Mesothelial cell of epicardium (in vitro differentiated cells): ENCODE measurements at places on chromosomes 11 and 22.

- DNase-seq = no peak
- no peaks in the 10 kb centered on the region for H3K36me3 ChIP-seq
- no peak overlapping the region for H3K27ac ChIP-seq
- H3K4me3 ChIP-seq = no peak overlapping the region
- peaks cover 22% of the 10 kb centered on the region for H3K4me1 ChIP-seq
These were observed 23.7 kb upstream of the CTR9 start for GRCh38 chr11:10727146-10727851.

GRCh38 chr11:116387641-116388040 is 385.1 kb downstream of the BUD13 start:
- no peaks in the 10 kb centered on the region for H3K4me1 ChIP-seq
- no peak overlapping the region for H3K4me3 ChIP-seq
- H3K27me3 ChIP-seq = peaks cover 23% of the 10 kb centered on the region
- no peak for DNase-seq

GRCh38 chr11:79344753-79345294 is 96.0 kb downstream of the TENM4 start:
- DNase-seq = no peak
- peaks cover 7% of the 10 kb centered on the region for H3K4me1 ChIP-seq
- no peak overlapping the region for H3K4me3 ChIP-seq
- no peaks in the 10 kb centered on the region for H3K27me3 ChIP-seq

GRCh38 chr11:115425250-115425649 is 79.0 kb downstream of the CADM1 start:
- H3K4me1 ChIP-seq = peaks cover 39% of the 10 kb centered on the region
- no peaks in the 10 kb centered on the region for H3K36me3 ChIP-seq

- DNase-seq = no peak
- H3K27ac ChIP-seq = peak overlapping the region; percentile 99
- no peaks in the 10 kb centered on the region for H3K27me3 ChIP-seq
- peaks cover 30% of the 10 kb centered on the region for H3K4me1 ChIP-seq
- H3K4me3 ChIP-seq = peak overlapping the region; percentile 95
These were observed 780 bp downstream of the TRIM44 start for GRCh38 chr11:35663408-35663702.

- H3K4me3 ChIP-seq = no peak overlapping the region
- peaks cover 16% of the 10 kb centered on the region for H3K4me1 ChIP-seq
- H3K27me3 ChIP-seq = peaks cover 11% of the 10 kb centered on the region
- H3K27ac ChIP-seq = no peak overlapping the region
- DNase-seq = no peak
These were observed 5.7 kb upstream of the ADAMTS15 start for GRCh38 chr11:130442737-130443136.

DNA sequence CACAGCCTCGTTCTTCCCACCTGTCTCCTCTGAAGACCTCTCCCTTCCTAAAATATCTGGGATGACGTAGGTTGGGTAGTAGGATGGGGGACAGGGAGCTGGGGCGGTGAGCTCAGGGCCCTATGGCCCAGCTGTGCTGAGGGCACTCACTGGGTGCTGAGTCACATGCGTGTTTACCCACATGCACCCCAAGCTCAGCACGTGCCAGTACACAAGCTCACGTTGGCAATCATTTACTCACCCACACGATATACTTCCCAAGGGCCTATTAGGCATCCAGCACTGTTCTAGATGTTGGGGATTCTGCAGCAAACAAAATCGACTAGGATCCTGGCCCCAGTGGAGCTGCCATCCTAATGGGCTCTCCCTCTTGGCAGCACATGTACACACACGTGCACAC is 28.7 kb downstream of the ARAP1 start:
- DNase-seq = no peak
- peaks cover under 1% of the 10 kb centered on the region for H3K36me3 ChIP-seq
- no peak overlapping the region for H3K4me3 ChIP-seq
- no peaks in the 10 kb centered on the region for H3K27me3 ChIP-seq
- H3K27ac ChIP-seq = peak overlapping the region; percentile 60

DNA sequence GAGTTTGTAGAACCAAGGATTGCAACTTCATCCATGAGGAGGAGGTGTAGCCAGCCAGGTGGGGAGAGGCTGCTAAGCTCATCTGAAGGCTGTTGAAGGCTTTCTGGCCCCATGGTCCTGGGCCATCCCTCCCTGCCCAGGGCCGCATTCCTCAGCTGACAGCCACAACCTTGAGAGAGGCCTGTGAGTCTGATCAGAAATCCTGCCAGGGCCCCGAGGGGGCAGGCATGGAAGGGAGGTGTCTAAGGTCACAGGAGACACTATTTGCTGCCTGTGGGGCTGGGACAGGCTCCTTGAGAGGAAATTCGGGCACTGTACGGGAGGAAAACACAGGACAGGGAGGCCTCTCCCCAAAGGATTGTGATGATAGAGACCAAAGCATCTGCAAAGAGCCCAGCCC is 88.1 kb upstream of the IGLL5 start:
- H3K27me3 ChIP-seq = peaks cover 66% of the 10 kb centered on the region
- DNase-seq = no peak
- H3K4me3 ChIP-seq = no peak overlapping the region
- H3K27ac ChIP-seq = no peak overlapping the region

DNA sequence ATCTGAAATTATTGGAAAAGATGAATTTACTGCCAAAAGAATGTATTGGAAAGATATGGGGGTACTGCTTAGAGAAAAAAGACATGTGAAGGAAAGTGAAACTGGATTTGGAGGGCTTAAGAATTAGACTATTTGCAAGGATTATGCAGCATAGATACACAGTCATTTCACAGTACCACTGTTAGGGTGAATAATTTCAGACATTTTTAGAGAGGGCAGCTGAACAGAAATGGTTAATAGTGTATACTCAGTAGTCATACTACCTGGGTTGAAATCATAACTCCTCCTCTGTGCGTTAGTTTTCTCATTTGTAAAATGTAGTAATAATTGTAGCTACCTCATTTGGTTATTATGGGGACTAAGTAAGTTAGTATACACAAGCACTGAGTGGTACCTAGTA is 33.0 kb downstream of the GAS2 start:
- DNase-seq = no peak
- H3K4me3 ChIP-seq = no peak overlapping the region
- no peak overlapping the region for H3K27ac ChIP-seq
- no peaks in the 10 kb centered on the region for H3K27me3 ChIP-seq
- peaks cover 19% of the 10 kb centered on the region for H3K4me1 ChIP-seq

DNA sequence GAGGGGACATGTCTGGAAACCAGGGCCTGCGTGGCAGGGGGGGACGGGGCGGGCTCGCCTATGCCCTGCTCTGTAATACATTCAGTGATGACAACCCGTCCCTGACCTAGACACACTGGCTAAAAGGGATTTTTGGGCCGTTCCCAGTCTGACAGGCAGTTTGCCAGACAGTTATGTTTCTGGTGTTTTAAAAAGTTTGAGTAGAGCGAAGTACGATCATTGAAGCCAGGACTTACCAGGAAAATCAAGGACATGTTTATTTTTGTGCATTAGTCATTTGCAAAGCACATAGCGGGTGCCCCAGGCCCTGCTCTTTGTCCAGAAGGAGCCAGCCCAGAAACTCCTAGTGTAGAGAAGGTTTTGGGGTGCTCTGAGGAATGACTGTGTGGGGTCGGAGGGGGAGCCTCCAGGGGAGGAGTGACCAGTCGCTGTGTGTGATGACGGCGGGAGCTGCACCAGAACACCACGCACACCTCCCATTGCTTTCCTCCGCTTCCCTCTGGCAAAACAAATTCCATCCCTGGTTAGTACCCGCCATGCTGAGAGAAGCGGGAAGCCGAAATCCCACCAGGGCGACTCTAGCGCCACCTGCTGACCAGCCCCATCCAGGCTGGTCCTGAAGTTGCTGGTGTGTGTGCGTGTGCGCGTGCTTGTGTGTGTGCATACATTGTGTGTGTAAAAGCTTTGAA is 50.8 kb downstream of the FBLN1 start:
- peaks cover 35% of the 10 kb centered on the region for H3K4me1 ChIP-seq
- peaks cover 54% of the 10 kb centered on the region for H3K36me3 ChIP-seq
- H3K27me3 ChIP-seq = no peaks in the 10 kb centered on the region
- no peak overlapping the region for H3K4me3 ChIP-seq

- H3K27ac ChIP-seq = no peak overlapping the region
- DNase-seq = no peak
- no peak overlapping the region for H3K4me3 ChIP-seq
- H3K4me1 ChIP-seq = no peaks in the 10 kb centered on the region
- H3K36me3 ChIP-seq = no peaks in the 10 kb centered on the region
- H3K27me3 ChIP-seq = peaks cover 11% of the 10 kb centered on the region
These were observed 1293.4 kb downstream of the TBC1D22A start for GRCh38 chr22:48055827-48056226.

DNA sequence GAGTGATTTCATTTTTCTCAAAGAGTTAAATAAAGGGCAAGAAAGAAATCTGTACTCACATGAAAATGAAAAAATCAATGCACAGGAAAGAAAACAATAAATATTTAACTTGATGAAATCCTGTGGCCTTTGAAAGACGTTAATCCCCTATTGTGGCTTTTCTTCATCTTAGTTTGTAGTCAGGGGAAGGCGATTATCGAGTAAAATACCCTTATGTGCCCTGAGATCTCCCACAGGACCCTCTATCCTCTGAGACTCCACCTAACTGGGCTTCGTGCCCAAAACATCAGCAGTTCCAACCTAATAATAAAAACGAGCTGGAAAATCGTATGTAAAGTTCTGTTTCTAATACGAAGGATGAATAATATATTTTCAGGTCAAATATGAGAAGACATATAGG is 208.2 kb upstream of the ZC3H12C start:
- peak overlapping the region; percentile 77 for H3K27ac ChIP-seq
- peaks cover 18% of the 10 kb centered on the region for H3K4me1 ChIP-seq
- H3K4me3 ChIP-seq = no peak overlapping the region
- no peaks in the 10 kb centered on the region for H3K27me3 ChIP-seq
- H3K36me3 ChIP-seq = no peaks in the 10 kb centered on the region
- no peak for DNase-seq

DNA sequence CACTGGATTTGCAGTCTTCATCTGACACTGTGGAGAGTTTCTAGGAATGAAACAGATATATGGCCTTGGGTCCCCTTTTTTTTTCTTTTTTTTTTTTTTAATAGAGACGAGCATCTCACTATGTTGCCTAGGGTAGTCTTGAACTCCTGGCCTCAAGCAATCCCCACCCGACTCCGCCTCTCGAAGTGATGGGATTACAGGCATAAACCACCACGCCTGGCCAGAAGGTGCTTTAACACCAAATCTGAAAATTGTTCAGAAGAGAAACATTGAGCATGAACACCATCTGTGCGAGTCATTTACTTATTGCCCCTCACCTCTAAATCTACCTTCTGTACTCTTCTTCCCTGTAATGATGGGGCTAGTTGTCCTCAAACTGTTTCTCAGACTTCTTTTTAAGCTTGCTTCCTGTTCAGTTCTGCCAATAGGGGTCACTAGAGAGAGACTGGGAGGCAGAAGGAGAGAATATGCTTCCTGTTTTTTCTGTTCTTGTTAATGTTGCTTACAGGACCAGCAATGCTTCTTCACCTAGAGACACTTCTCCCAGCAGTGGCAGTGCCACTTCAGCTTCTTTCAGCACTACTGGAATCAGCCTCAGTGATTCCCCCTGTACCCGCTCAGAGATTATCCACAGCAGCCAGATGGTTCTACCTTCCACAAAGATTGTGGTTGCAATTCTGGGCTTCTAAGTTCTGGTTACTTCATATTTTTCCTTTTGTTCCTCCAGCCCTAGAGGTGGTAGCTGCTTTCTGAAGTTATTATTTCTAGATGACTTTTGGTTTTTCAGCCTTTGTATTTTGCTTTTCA is 20.8 kb upstream of the ZBED5 start:
- H3K27me3 ChIP-seq = no peaks in the 10 kb centered on the region
- H3K27ac ChIP-seq = peak overlapping the region; percentile 40
- peaks cover 18% of the 10 kb centered on the region for H3K4me1 ChIP-seq
- peaks cover 40% of the 10 kb centered on the region for H3K36me3 ChIP-seq
- DNase-seq = no peak

GRCh38 chr11:99020352-99021225 is at the start of gene CNTN5:
CNTN5 (plus strand) TSS chr11:99020949.
- H3K27ac ChIP-seq = peak within 1 kb of the TSS; percentile 78
- H3K27me3 ChIP-seq = peaks cover 32% of the 10 kb centered on the region
- peak within 1 kb of the TSS; percentile 94 for H3K4me3 ChIP-seq
- DNase-seq = peak; percentile 70

- DNase-seq = no peak
- H3K27ac ChIP-seq = peak overlapping the region; percentile 19
- H3K4me1 ChIP-seq = peaks cover 12% of the 10 kb centered on the region
These were observed 23.5 kb downstream of the TTC28 start for GRCh38 chr22:28656181-28656580.

GRCh38 chr22:43530349-43531201 is 118.8 kb downstream of the MPPED1 start:
- peaks cover 17% of the 10 kb centered on the region for H3K27me3 ChIP-seq
- DNase-seq = no peak
- H3K4me1 ChIP-seq = no peaks in the 10 kb centered on the region
- no peaks in the 10 kb centered on the region for H3K36me3 ChIP-seq
- H3K4me3 ChIP-seq = no peak overlapping the region

GRCh38 chr11:28105869-28106268 is 2.1 kb downstream of the KIF18A start:
- no peaks in the 10 kb centered on the region for H3K36me3 ChIP-seq
- peaks cover 43% of the 10 kb centered on the region for H3K4me1 ChIP-seq
- DNase-seq = no peak
- H3K27me3 ChIP-seq = no peaks in the 10 kb centered on the region

GRCh38 chr11:450809-451451 is 851 bp downstream of the PTDSS2 start:
- peak; percentile 72 for DNase-seq
- H3K27me3 ChIP-seq = no peaks in the 10 kb centered on the region
- peaks cover 27% of the 10 kb centered on the region for H3K4me1 ChIP-seq
- H3K36me3 ChIP-seq = peaks cover 3% of the 10 kb centered on the region

GRCh38 chr11:16893456-16894066 is 120.7 kb downstream of the PLEKHA7 start:
- DNase-seq = no peak
- H3K36me3 ChIP-seq = peaks cover 10% of the 10 kb centered on the region
- peak overlapping the region; percentile 80 for H3K27ac ChIP-seq
- H3K4me3 ChIP-seq = no peak overlapping the region
- peaks cover 13% of the 10 kb centered on the region for H3K4me1 ChIP-seq

- no peak overlapping the region for H3K27ac ChIP-seq
- peaks cover 13% of the 10 kb centered on the region for H3K36me3 ChIP-seq
- no peak overlapping the region for H3K4me3 ChIP-seq
These were observed 98.5 kb downstream of the CSTPP1 start for GRCh38 chr11:47035108-47035507.

DNA sequence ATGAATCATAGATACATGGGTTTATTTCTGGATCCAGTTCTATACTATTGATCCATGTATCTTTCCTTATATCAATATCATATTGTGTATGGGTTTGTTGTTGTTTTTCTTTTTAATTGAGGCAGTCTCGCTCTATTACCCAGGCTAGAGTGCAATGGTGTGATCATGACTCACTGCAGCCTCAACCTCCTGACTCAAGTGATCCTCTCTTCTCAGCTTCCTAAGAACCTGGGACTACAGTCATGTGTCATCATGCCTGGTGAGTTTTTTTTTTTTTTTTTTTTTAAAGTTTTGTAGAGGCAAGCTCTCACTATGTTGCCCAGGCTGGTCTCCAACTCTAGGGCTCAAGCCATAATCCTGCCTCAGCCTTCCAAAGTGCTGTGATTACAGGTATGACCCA is 1589.4 kb upstream of the TENM4 start:
- DNase-seq = no peak
- H3K36me3 ChIP-seq = peaks cover 8% of the 10 kb centered on the region
- H3K27ac ChIP-seq = no peak overlapping the region
- H3K27me3 ChIP-seq = no peaks in the 10 kb centered on the region
- H3K4me1 ChIP-seq = peaks cover 2% of the 10 kb centered on the region

- H3K27ac ChIP-seq = no peak overlapping the region
- no peaks in the 10 kb centered on the region for H3K4me1 ChIP-seq
- DNase-seq = no peak
- H3K36me3 ChIP-seq = peaks cover 24% of the 10 kb centered on the region
- H3K4me3 ChIP-seq = no peak overlapping the region
These were observed 66.8 kb downstream of the ATM start for GRCh38 chr11:108289699-108290098.
